ENCODE measurements at places on chromosomes 13 and 19. TPM values are rescaled to one million over a fixed set of nuclear protein-coding genes. Genes with fewer than 3 reads are reported as not detected.

The CLEC17A gene
- not detected for total RNA-seq

DNA sequence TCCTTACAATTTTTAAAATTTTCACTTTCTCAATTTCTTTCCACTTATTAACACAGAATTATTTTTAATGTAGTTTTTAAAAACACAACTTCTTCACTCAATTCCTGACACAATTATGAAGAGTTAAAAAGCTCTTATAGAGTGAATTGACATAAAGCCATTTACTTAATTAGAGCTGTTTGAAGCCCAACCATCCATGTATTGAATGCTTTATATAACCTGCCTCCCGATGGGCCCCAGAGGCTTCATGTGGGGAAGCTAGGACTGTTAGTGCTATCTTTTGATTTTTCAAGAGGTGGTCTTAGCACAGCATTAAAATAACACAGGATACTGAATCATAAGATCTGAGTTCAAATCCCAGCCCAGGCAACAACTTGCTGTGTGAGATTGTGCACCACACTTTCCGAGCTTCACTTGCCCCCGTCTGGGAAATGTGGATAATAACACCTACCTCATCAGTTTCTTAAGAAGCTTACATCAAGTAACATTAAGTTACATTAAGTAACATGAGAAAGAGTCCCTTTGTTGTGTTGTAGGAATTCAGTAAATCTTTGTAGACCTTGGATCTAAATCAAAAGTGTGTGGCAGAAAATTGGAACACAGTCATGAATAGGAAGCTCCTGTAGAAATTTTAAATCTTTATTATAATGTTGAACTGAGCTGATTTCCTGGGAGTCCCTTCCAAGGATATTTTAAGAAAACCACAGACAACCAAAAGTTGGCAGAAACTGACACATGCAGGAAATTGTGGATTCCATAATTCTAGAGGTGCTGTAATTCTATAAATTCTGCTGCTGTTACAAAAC lies 5.5 kb upstream of the ENOX1 start:
- DNase-seq = no peak

The NLRP11 gene
- not detected for total RNA-seq

GRCh38 chr19:5456130-5456840 lies 1.1 kb downstream of the ZNRF4 start:
- no peak for DNase-seq

DNA sequence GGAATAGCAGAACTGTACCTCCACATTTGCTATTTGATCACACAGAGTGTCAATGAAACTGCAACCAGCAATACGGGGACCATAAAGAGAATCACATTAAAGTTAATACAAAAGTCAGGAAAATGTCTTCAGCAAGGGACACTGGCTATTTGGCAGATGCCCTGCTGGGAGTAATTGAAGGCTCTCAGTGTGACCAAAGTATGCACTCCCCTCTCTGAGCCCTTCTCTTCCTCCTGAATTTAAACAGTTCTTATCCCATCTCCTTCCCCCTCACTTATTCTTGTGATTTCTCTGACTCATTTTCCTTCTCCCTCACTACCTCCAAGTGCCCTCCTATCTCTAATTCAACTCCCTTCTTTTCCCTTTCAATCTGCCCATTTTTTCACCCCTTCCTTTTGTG lies 117.7 kb downstream of the ENOX1 start:
- no peak for DNase-seq

The KCNC3 gene
- 3.8 TPM for total RNA-seq

The FAM124A gene
- total RNA-seq = 4.6 TPM

DNA sequence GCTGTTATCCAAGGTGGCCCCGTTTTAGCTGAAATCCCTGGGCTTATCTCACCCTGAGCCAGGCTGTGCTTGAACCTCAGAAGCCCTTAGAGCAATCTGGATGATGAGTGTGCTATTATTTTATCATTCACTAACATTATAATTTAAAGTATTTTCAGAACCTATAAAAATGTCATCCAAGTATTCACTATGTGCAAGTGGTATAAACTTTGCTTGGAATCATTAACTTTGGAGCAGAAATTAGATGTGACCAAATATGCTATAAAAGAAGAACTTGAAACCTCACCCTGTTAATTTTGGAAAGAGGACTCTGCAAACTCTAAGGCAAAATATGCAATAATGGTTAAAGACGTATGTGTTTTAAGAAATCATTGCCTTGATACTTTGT lies 147.5 kb downstream of the USP12 start:
- DNase-seq = no peak

The LRRC25 gene
- 2.5 TPM for total RNA-seq

The SLC1A6 gene
- total RNA-seq = not detected

The VSTM1 gene
- not detected for total RNA-seq

DNA sequence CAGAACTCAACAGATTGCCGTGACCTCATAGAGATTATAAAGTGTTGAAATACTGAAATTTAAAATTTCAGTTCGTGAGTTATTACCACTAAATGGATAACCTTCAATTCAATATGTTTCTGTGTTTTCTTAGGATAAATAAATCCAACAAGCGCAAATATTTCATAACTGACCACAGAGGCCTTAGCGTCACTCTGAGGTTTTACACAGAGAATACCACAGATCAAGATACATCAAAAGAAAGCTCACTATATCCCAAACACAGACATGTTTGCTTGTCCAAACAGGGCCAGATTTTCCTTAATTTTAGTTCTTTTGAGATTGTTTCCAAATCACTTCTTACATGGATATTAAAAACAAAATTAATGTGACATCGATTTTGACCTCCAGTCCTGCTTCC lies 235.8 kb downstream of the EFNB2 start:
- no peak for DNase-seq

DNA sequence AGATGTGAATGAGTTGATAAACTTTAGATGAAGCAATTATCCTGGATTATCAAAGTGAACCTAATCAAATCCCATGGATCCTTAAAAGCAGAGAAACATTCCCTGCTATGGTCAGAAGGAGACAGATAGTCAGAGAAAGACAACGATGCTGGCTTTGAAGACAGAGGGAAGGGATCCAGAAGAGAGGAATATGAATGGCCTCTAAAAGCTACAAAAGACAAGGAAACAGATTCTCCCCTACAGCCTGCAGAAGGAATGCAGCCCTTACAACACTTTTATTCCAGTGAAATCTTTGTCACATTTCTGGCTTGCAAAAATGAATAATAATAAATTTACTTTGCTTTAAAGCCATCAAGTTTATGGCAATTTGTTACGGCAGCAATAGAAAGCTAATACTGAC lies 1164.2 kb downstream of the PCDH17 start:
- no peak for DNase-seq

The NCR1 gene
- total RNA-seq = not detected

DNA sequence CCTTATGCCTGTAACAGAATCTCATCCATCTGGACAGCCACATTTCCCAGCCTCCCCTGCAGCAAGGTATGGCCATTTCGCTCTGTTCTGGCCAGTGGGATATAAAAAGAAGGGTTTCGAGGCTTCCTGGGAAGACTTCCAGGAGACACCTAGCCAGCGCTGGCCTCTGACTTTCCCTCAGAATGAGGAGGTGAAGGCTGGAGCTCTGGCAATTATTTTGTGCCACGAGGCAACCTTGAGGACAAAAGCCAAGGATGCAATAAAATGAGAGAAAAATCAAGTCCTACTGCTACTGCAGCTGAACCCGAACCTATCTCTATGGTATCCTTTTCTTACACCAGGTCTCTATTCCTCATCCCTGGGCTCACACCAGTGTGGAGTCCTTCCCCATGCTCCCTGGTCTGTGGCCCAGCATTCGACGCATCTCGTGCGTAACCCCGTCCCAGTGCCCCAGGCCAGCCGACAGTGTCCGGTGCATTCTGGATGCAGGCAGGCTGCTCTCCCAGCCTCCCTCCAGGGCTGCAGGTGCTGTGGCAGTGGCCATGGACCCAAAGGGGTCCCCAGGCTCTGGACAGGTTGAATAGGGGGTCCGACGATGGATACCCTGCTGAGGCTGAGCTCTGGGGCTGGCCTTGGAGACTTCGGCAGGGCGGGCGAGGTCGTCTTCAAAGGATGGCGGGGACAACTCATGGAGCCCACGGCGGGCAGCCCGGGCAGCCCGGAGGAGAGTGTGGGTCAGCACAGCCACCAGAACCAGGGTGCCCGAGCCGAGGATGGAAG lies 12.2 kb downstream of the TMEM221 start:
- DNase-seq = no peak

DNA sequence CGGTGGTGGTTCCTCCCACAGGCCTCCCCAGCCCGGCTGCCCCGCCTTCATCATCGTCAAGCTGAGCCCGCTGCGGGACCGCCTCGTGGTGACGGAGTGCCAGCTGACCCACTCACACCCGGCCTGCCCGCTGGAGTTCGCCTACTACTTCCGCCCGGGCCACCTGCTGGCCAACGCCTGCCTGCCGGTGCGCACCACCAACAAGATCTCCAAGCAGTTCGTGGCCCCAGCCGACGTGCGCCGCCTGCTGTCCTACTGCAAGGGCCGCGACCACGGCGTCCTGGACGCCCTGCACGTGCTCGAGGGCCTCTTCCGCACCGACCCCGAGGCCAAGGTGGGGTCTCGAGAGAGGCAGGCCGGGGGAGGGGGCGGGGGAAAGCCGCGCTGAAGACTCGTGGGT lies 12.0 kb downstream of the ZSWIM9 start:
- no peak for DNase-seq

DNA sequence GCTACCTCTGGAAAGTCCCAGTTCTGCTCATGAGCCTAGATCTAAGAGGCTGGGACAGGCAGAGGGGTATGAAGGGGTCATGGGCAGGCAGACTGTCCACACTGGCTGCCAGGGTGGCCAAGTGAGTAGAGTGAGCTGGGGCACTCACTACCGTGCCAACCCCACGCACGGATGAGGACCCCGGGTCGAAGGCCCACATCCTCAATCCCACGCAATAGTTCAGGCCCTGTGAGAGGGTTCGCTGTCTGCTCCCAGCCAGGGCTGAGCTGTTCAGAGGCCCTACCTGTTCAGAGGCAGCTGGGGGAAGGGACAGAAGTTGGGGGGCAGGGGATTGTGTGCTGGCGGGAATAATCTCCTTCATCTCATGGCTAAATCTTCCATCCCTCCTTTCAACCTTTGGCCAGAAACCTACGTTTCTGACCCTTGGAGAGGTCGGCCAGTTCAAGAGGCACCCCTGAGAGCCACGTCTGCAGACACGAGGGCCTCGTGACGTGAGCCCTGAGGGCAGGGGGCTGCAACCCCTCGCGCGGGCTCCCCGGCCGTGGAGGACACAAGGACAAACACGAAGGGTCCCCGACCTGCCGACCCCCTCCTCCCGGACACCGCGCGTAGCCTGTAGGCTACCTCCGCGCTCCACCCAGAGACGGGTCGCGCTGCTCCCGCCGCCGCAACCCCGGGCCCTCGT lies 1.0 kb upstream of the RPS5 start:
- DNase-seq = no peak

Data from cardiac septum (tissue), 1 donor.